ENCODE measurements at places on chromosomes 11 and 22.

DNA sequence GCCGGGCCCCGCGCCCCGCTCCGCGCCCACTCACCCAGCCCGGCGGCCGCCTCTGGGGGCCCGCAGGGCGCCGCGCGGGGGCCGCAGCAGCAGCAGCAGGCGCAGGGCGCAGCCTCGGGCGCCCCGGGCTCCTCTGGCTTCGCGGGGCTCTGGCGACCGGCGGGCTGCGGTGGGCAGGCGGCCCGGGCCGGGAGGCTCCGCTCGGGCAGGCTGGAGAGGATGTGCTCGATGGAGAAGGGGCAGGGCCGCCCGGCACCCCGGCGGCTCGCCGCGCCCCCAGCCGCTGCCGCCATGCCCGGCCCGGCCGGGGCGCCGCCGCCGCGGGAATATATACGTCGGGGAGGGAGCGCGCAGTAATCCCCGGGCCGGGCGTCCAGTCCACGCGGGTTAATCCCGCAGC, at the start of gene GSC2:
TSS of gene GSC2 (minus strand) at position 302 of the 400 bp plus-strand sequence. CDS start at position 293, 9 bp downstream.
- DNase-seq, result no peak

- no peak for DNase-seq
Observed at GRCh38 chr11:10564696-10565318, 3.7 kb downstream of the LYVE1 start.

GRCh38 chr11:44188643-44189042, 93.2 kb downstream of the EXT2 start:
- no peak for DNase-seq

- no peak for DNase-seq
Observed at GRCh38 chr11:134821422-134821821, 409.4 kb upstream of the B3GAT1 start.

GRCh38 chr11:115505175-115505574, 960 bp upstream of the CADM1 start:
- no peak for DNase-seq

DNA sequence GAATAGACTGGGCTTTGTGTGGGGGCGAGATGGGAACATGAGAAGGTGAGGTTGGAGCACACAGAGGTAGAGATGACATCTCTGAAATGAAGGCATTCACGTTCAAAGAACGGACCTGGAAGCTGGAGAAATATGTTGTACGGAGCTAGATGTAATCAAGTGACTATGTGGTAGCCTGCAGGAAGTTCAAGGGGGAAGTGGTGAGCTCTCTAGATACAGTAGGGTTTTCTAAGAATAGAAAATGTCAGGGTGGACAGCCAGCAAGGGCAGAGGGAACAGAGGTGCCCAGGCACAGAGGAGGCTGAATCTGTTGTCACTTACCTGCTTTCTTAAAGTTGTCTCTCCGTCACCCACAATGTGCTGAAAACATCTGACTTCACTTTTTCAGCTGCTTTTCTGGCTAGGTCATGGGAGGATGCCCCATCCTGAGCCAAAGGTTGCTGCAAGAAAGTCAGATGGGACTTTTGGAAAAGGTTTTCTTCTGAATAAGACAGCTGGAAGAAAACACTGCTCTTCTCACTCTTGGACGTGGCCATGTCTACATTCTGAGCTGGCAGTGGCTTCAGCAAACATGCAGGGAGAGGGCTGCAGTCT, 171.5 kb upstream of the B3GAT1 start:
- DNase-seq, result peak; percentile 39

- DNase-seq, result no peak
Observed at GRCh38 chr22:44386386-44387035, 73.8 kb upstream of the SHISAL1 start.

- DNase-seq, result peak; percentile 17
Observed at GRCh38 chr11:108853864-108854263, 189.0 kb downstream of the DDX10 start.

GRCh38 chr22:42752912-42753311, 32.2 kb upstream of the A4GALT start:
- no peak for DNase-seq

DNA sequence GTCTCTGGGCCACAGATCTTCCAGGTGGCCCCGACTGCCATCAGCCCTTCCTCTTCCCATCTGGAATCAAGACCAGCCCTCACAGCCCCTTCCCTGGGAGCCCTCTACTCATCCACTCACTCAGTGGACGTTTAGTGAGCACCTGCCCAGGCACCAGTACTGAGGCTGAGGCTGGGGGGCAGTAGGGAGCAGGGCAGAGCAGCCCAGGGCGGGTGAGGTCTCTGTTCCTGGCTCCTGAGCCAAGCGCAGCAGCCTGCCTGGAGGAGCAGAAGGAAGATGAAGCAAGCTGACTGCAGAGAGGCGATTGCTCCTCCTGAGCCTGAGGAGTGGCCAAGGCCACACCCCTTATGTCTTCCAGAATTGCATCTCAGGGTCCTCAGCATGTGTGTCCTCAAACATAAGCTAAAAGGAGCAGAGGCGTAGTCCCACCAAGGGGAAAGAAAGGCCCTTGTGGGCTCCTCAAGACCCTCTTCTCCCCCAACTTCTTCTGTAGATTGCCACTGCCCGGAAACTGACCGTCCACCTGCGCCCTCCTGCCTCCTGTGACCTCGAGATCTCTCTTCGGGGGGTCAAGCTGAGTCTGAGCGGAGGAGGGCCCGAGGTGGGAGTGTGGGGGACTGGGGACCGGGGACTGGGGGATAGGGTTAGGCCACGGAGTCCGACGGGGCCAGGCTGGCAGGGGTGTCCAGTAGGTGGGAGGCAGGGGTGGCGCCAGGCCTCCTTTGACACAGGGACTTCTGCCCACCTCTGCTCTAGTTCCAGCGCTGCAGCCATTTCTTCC, 5.8 kb downstream of the MAPK8IP2 start:
- no peak for DNase-seq

Measured in activated CD4-positive, alpha-beta memory T cell treated with anti-CD3 and anti-CD28 coated beads, Interleukin-2, amount 10 ng/mL, durations not matched to agents 7 days and 5 days (primary cell).